ENCODE measurements at places on chromosomes 16 and 17.

- no peak for DNase-seq
These were observed 64.6 kb downstream of the CYTH1 start for GRCh38 chr17:78717431-78717980.

DNA sequence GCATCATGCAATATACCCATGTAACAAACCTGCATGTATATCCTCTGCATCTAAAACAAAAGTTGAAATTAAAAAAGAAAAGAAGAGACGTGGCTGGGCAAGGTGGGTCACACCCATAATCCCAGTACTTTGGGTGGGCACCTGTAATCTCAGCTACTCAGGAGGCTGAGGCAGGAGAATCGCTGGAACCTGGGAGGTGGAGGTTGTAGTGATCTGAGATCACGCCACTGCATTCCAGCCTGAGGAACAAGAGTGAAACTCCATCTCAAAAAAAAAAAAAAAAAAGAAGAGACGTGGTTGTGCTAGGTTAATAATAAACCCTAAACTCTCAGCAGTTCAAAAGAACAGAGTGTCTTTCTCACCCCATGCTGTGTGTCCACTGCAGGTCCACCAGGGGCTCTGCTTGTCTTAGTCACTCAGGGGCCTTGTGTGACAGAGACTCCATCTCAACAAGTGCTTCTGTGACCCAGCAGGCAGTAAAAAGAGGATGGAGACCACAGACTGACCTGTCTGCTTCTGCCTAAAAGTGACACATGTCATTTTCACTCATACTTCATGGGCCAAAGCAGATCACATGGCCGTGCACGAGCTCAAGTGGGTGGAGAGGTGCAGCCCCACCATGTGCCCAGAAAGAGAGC lies 22.3 kb upstream of the N4BP1 start:
- DNase-seq = no peak

GRCh38 chr16:74570412-74571301 lies 36.3 kb downstream of the GLG1 start:
- DNase-seq = no peak

DNA sequence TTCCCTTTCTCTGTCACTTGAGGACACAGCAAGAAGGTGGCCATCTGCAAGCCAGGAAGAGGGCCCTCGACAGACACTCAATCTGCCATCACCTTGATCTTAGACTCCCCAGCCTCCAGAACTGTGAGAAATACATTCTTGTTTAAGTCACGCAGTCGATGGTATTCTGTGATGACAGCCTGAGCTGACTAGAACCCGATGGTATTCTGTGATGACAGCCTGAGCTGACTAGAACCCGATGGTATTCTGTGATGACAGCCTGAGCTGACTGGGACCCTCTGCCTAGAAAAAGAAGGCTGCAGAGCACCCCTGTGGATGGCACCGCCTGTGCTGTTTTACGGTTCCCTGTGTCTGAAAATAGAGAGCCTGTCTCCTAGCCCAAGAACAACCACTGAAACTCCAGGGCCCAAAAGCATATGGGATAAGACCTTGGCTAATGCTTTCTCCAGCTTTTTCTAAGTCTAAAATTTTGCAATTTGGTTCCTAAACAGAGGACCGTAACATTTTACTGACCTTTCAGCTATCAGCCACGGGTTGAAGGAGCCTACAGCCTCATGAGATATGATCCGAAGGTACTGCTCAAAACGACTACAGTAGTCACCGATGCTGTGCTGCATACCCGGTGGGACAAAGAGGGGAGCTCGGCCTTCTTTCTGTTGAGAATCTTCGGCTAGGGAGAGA lies 33.1 kb upstream of the PITPNM3 start:
- no peak for DNase-seq

GRCh38 chr16:81614654-81615359 lies 164.3 kb upstream of the PLCG2 start:
- DNase-seq = no peak

DNA sequence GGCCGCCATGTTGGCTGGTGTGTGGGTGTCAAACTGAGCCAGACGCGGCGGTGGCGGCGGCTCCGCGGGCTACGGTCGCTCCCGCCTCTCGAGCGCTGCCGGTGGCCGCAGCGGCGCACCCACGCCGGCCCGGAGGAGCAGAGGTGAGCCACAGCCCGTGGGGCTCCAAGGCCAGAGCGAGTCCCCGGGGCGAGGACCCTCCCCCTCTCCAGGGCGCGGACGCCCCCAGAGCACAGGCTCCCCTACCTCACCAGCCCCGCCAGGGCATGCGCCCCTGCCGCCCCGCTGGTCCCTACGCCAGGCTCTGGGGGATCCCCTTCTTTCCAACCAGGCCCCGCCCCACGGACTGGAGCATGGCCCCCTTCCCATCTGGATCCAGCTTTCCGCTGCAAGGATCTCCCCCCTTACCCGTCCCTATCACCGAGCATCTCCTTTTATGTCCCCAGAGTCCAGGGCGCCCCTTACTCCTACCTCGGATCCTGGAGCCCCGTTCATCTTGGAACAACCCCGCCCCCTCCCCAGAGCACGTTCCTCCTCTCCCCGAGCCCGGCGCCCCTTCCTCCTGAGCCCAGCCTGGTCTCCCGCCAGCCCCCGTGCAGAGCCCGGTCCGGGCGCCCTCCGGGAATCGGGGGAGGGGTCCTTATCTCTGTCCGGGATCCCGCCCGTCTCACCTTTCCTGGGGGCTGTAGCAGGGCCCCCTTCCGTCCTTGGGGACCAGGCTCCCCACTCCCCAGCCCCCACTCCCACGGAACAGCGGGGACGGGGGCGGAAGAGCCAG lies 412 bp downstream of the EPN2 start:
- no peak for DNase-seq

DNA sequence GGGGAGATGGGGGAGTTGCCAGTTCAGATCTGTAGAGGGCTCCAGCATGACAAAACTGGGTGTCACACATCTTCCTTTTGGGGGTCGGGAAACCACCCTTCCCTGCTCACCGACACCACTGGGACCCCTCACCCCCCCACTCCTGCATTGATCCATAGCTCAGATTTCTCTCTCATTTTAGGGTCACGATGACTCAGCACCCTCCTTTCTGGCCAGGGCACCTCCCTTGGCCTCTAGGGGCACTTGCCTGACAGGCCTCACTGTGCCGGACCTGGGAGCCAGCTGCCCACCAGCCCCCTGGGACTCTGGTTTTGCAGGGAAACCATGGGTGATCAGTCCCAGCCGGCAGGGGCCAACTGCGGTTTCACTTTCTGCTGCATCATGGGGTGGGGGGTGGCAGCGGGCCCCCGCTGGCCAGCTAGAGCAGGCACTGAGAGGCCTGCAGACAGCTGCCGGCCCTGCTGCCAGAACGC lies 239.4 kb downstream of the MRTFB start:
- no peak for DNase-seq

- no peak for DNase-seq
These were observed 59.0 kb downstream of the MSI2 start for GRCh38 chr17:57315061-57316015.

GRCh38 chr16:47732523-47733111 lies 271.5 kb downstream of the PHKB start:
- DNase-seq = peak; percentile 55

DNA sequence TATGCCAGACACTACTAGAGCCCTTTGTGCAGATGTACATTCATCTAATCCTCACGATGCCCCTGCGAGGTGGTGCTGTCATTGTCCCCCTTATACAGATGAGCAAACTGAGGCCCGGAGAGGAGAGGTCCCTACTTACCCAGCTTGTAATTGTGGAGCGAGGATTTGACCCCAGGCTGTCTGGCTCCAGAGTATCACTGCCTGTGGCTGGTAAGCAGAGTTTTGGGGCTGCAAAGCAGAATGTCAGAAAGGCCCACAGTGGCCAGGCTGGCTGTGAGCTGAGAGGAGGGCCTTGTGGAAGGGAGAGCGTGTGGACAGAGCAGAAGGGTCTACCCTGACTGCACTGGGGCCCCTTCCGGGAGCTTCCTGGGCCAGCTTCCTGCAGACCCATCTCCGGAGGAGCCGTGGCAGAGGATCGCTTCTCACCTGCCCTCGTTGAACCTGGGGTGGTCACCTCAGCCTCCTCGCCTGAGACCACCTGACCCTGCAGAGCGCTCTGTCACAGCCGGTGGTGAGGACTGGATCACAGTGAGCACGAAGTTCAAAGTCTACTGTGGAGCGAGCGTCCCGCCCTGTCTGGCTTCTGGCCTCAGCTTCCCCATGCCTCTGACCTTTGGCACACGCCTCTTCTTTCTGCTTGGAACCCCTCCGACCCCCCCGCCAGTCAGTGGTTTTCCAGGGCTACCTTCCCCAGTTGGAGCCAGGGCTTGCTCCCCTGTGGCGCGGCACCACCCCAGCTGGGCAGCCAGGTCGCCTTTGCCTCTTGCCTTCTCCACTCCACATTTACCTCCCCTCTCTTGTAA lies 12.1 kb downstream of the CMIP start:
- DNase-seq = no peak

GRCh38 chr16:11957591-11958395 lies 7.2 kb upstream of the TNFRSF17 start:
- no peak for DNase-seq

DNA sequence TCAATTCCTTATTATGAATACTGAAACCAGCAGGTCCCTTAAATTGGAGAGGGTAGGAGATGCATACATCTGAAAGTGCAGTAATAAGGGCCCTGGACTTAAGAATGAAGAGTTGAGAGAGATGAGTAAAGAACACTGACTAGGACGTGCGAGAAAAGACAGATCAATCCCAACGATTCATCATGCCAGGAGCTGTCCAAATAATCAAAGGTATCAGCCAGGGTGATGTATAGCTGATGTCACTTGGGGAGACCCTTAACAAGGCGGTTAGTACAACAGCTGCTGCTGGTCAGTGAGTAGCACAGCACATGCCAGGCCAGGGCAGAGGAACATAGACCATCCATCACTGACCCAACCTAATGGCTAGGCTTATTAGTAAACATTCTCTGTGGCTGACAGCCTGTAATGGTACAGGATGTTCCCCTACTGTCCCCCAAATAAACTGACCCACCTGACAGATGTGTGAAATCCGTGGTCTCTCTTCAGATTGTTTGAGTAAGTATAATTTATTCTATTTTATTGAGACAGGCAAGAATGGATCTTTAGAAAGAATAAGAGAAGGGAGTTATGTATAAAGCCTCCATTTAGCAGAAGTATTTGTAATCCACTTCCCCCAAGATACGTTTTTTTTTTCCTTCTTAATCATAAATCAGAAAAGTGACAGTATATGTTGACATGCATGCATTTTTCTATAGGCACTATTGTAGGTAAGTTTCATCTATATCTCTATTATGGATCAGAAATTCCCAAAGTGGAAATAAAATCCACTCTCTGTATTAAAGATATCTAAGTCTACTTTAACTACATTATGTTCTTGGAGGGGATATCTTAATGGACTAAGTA lies 118.4 kb downstream of the SNX11 start:
- no peak for DNase-seq

GRCh38 chr17:75592348-75593020 lies 4.9 kb downstream of the MYO15B start:
- no peak for DNase-seq

DNA sequence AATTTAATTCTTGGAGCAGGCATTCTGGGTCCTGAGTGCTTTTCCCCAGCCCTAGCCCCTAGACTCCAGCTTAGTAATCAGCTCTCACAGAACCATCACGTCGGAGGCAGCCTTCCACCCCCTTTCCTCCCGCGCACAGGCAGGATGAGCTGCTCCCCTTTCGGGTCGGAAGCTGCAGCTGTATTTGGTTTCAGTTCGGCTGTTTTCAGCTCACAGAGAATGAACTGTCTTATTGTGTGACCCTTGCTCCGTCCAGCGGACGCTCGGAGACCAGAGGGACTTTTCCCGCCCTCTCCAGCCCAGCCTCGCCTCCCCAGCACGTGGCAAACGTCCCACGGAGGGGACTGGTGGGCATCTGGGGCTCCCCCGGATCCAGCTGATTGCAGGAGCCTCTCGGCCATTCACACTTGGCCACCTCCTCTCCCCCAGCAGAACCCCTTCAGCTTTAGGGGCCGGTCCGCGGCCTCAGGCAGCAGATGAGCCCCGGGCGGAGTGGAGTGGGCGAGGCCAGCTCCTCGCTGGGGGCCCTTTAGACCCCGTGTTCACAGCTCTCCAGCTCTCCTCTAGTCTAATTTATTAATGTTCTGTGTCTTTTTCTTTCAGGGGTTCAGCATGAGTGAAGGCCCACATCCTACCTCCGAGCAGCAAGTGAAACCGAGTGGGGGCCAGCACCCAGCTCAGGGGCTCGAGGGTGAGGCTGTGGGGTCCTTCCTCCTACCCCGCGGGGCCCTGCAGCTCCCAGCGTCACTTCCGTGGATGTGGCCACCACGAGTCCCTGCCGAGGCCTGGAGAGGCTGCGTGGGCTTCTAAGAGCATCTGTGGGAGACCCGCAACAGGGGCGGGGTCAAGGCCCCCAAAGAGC lies 863 bp upstream of the UTS2R start:
- DNase-seq = no peak

DNA sequence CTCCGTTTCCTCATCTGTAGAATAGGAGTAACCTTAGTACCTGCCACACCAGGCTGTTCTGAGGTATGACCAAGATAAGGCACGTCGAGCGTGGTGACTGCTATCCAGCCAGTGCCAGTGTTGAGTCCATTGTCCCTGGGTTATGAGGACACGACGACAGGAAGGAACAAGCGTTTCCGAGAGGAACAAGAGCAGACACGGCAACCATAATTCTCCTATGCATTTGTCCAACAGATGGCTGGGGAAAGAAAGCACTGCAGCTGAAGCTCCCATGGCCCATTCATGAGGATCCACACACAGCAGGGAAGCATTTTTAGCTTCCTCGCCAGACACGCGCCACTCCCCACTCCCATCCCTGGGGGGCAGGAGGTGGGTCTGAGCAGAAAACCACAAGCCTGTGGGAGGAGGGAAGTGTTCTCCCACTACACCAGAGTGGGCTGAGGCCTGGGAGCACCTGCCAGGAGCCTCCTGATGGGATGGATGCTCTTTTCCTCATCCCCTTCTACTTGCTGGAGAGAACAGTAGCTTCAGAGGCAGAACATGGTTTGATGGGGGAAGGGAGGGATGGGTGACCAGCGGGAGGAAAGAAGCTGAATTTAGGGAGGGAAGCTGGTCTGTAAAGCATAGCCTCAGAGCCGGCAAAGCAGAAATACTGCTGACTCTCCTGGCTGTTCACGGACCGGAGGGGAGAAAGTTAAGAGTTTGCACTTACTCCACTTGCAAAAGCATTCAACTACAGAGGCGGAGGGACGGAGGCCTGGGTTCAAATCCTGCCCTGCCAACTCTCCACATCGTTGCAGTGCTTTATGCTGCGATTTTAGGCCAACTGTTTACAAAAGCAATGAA lies 2.7 kb downstream of the COTL1 start:
- DNase-seq = no peak

DNA sequence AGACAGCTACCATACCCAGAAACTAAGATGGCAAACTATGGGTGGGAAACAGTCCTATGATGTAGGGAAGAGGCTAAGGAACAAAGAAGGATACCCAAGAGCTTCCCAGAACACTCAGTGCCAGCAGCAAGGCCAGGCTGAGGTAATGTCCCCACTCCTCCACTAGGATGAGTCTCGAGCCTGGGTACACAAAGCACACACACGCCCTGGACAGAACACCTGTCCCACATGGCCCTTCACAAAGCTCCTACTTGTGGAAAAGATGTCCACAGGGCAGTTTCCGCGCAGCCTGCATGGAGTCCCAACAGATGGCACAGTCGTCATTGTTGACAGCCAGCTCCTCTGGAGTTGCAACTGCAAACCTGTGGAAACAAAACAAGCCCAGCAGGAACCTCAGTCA lies 23.9 kb downstream of the AMFR start:
- DNase-seq = no peak

Measured in smooth muscle cell of the brain vasculature (primary cell).